Jurkat, Clone E6-1 (cell line): ENCODE measurements at places on chromosomes 11 and 22.

GRCh38 chr11:4610258-4610935 is 2.4 kb upstream of the TRIM68 start:
- DNase-seq = no peak

DNA sequence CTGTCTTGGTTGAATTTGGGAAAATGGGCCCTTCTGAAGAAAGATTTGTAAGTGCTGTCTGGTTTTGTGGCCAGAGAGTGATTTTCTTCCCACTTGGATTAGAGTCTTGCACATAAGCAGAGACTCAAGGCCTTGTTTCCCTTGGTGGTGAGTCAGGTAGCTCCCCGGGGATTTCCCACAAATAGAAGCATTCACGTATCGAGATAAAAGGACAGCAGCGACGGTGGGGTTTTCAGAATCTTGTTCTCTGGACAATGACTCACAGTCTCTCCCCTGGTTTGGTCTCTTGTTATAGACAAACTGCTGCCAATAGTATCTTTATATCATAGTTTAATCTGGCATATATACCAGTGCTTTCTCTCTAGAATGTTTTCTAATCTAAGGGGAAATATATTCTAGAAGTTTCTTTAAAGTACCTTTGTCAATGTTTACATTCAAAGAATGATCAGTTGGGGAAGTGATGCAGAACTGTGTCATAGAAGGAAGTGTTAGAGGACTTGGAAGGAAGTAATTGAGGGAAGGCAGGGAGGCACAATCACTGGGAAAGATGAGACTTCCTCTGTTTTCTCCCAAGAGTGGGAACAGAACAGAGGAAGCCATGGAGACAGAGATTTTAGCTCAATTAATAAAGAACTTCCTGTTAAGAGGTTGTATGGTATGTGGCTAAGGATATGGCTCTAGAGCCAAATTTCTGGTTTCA is 18.1 kb downstream of the POLA2 start:
- DNase-seq = no peak

DNA sequence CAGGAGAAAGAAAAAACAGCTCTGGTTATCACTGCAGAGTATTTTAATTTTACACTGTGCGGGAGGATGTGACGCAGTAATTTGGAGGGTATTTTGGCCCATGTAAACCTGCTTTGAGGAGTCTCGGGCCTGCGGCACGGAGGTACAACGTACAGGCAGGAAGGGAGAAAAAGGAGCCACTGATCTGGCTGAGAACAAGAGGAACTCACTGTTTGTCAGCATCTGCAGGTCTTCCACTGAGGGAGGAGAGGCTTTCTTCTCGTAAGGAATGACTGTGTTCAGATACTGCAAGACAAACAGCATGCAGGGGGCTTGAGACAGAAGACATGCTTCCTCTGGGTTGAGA is 44.0 kb downstream of the FEZ1 start:
- DNase-seq = no peak

DNA sequence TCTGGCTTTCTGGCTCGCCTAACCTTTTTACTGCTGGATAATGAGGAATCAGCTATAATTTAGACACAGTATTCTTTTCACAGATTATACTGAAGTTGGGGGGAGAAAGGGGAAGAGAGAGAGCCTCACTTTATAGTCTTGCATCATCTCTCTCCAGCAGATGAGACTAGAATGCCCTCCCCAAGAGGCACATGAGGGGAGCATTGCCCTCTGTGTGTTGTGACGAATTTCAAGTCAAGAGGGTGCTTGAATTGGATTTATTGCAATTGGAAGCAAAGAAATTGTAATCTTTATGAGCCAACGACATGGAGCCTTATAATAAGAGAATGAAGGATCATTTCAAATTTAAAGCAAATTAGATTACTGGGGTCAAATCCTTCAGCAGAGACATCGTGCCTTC is 17.6 kb upstream of the CADM1 start:
- no peak for DNase-seq

- DNase-seq = no peak
Measured at GRCh38 chr22:46774253-46774979, 12.0 kb downstream of the TBC1D22A start.

DNA sequence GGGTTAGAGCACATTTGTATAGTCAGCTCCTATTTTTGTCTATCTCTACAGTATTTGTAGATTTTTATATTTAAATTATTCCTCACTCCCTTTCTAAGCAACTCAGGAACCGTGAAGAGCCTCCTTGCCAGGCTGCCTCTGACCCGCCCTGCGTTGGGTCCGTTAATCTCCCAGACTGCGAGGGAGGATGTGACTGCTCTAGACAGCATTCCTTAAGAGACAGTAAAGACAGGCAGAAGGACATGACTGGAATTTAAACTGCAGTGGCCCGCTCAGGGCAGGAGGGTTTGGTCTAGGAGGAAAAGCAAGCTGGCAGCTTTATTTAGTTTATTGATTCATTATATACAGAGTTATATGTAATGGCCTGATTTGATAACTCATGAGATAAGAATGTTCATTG is 413.7 kb downstream of the TMEM135 start:
- DNase-seq = no peak

GRCh38 chr11:35327829-35328228 is 91.5 kb downstream of the SLC1A2 start:
- DNase-seq = no peak

- no peak for DNase-seq
Measured at GRCh38 chr11:30260813-30261212, 30.0 kb downstream of the FSHB start.

DNA sequence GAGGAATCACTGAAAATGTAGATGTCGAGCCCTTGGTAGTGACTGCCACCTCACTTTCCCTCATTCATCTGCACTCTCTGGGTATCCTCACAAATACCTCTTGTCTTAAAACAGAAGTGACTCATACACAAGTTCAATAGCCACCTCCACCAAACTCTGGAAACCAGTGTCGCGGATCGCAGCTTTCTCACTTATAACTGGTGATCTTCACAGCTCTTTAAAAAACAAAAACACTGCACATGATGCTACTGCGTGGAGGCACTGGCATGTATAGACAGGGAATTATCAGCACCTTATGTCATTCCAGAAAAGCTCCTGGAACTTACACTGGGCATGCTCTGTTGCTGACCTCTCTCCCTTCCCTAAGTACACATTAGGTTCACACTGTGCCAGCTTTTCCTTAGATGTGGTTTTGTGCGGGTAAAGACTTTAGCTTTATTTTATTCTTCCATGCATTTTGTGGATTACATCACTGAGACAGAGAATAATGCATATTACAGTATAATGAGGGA is 425.5 kb upstream of the CADM1 start:
- DNase-seq = no peak
